CD4-positive, alpha-beta T cell (primary cell): ENCODE measurements at places on chromosomes 4 and X.

DNA sequence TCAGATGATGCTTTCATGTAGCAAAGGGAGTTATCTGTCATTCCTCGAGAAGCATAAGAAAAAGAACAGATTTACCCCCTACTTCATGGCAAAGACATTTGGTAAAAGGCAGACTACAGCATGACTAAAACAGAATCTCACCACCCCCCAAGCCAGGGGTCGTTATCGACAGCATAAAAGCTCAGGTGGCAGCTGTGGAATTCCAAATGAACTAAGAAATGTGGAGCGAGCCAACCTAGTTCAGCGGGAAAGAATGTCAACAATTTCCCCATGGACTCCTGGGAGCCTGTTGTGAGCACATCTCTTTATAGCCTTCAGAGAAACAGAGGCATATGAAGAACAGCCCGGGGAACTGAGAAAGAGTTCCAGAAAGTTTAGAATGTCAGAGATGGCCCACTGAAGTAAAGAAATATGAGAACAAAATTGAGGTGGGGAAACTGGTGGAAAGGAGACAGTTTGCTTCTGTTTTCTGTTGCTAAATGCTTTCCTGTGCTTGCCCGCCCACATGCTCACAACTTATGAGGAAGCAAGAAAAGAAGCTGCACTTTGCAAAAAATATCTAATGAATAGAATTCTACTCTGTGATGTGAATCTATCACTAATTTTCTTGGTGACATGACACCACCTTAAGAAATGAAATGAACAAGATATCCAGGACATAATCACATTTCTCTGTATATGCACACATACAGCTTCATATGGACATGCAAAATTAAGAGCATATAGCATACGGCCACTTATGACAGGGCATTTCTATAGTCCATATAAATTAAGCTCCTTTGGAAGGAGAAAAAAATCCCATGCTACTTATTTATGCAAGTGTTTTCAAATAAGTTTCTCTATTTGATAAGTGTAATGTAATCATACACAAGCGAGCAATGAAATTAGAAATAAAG, 135.3 kb upstream of the MID1 start:
- DNase-seq: no peak

DNA sequence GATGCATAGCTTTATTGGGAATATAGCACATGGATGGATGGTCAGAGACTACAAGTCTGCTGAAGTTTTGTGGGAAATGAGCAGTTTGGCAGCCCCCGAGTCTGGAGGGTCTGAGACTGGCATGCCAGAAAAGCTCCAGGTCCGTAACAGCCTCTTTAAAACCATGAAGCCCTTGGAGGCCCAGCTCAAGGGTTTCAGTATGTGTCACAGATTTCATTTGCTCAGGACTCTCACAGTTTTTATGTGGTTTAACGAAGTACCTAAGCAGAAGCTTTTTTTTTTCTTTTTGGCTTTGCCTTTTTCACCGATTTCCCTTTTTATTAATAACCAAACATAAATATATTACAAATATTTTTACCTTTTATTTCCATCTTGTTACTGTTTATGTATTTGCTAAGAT, 30.6 kb upstream of the TMEM184C start:
- DNase-seq: no peak

GRCh38 chrX:134375691-134376090, 84.3 kb upstream of the HPRT1 start:
- no peak for DNase-seq

- no peak for DNase-seq
Observed at GRCh38 chr4:113080050-113080449, 30.6 kb downstream of the ANK2 start.

- DNase-seq: no peak
Observed at GRCh38 chrX:39258331-39258730, 457.1 kb downstream of the MID1IP1 start.

DNA sequence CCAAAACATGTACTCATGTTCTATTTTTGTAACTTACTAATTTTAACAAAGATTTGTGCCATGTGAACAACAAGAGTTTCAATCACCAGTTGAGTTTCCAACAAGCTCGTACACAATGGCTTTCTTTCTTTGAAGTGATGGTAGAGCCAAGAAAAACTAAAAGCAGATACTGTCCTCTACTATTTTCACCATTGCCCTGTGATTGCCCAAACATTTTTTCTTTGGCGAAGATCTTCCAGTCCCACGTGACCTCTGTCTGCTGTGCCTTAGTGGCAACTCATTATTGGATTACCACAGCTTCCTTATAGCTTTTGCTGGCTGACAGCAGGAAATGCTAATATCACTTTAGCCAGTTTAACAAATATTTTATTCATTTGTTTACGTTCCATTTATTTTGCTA, 1147.1 kb downstream of the STIM2 start:
- DNase-seq: no peak

- DNase-seq: no peak
Observed at GRCh38 chrX:150849486-150849885, 49.0 kb downstream of the CD99L2 start.

- no peak for DNase-seq
Observed at GRCh38 chrX:29687687-29688086, 527.7 kb upstream of the MAGEB2 start.

GRCh38 chr4:116561768-116562167, 523.6 kb downstream of the TRAM1L1 start:
- no peak for DNase-seq
